Pons (tissue), 1 donor: ENCODE measurements at places on chromosomes 6 and 20.

- DNase-seq: peak; percentile 24
Observed at GRCh38 chr6:30647242-30648116, 546 bp downstream of the C6orf136 start.

DNA sequence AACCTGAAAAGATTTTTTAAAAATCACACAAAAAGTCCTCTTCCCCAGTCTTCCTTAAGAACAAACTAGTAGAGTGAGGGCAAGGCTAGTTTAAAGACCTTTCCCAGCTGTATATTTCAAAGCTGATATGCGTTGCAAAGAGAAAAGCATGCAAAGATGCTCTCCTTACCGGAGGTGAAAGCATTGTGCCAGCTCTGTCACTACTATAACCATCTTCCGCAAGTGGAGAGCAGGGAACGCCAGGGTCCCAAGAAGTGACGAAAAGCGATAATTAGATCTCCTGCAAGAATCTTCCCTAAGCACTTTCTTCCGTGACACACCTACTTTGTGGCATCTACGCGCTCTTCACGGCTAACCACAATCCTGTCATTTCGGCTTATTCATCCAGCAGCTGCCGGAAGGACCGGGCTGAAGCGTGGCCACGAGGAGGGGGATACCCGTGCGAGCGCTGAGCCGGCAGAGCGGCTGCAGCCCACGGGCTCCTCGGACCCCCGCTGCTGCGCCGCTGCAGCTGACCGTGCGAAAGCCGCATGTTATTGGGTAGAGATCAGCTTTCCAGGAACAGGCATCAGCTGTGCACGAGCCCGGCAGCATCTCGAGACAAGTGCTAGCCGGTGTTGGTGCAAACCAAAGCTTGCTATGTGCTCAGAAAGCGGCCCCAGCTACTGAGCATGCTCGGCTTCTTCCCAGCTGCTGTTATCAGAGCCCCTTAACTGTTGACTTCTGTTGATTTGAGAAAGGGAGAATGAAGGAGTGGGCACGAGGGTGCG, 57.2 kb upstream of the ARHGAP18 start:
- DNase-seq: no peak

GRCh38 chr20:19960745-19961144, 56.4 kb upstream of the NAA20 start:
- no peak for DNase-seq

DNA sequence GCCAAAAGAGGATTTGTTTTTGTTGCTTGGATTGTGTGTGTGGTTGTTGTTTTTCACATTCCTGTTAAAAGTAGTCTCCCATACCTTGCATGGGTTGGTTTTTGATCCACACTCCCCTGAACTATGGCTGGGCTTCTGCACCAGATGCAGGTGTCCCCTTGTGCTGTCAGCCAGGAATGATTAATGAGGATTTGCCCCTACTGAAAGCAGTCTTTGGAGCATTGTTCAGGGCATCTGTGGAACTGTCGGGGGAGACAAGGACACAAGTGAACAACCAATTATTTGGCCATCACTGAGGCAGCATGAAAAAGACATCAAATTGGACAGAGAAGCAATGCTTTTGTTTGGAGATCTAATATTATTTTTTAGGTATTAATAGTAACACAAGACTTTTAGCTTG, 373.2 kb upstream of the MMS22L start:
- DNase-seq: peak; percentile 69

DNA sequence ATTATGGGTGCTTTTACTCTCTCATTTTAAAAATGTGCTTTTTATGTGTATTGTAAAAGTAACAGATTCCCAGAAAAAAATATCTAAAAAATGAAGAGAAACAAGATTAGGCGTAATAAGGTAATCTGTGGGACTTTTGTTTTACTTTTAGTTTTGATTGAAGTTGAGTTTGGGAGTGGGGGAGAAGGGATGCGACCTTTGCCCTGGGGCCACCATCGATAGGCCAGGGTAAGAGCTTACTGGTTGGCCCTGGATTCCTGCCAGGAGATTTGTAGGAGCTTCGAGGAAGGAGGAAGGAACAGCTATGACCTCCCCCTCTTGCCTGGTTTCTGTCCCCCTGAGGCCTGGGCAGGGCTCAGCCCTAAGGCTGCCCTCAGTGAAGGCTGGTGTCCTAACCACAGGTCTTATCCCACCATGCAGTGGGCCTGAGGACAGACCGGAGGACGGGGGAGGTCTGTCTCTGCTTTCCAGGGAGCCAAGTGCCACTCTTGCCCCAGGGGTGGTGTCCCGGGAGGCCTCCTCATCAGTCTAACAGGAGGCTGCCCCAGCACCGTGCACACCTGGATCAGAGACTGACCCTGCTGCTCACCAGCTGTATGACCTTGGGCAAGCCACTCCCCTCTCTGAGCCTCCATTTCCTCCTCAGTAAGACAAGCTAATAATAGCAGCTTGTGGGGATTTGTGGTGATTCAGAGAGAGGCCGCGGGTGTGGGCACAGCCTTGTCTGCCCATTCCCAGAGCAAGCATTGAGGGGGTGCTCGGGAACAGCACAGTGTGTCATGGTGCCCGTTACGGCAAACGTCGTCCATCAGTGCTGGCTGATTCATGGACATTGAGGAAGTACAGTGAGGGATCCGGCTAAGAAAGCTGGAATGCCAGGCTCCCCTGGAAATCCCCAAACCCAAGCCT, 21.2 kb downstream of the TGM2 start:
- DNase-seq: no peak

- peak; percentile 84 for DNase-seq
Observed at GRCh38 chr6:65448866-65449265, 258.2 kb downstream of the EYS start.

- DNase-seq: peak; percentile 46
Observed at GRCh38 chr6:33126101-33126714, 50.4 kb downstream of the HLA-DPB1 start.

GRCh38 chr6:106766201-106766600, 136.8 kb downstream of the QRSL1 start:
- no peak for DNase-seq

- no peak for DNase-seq
Observed at GRCh38 chr6:13217206-13217905, 111.0 kb downstream of the TBC1D7 start.

GRCh38 chr20:62111148-62111547, 11.1 kb upstream of the LSM14B start:
- no peak for DNase-seq

DNA sequence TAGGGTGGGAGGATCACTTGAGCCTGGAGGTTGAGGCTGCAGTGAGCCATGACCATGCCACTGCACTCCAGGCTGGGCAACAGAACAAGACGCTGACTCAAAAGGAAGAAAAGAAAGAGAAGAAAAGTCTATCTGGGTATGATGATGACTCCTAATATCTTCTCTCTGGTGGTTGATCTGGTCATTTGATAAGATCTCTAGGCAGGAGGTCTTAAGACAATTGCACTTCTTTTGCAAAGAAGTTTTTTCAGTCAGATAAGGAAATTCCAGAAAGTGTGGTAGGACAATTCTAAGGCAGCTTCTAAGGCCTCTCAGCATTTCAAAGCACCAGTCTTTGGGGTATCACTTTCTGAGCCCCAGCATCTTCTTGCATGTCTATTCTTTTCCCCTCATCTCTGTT, 7.7 kb upstream of the AIF1 start:
- DNase-seq: no peak

- DNase-seq: no peak
Observed at GRCh38 chr6:67433124-67433523, 1202.0 kb upstream of the ADGRB3 start.

GRCh38 chr6:165807249-165807960, 144.4 kb upstream of the PDE10A start:
- DNase-seq: no peak

DNA sequence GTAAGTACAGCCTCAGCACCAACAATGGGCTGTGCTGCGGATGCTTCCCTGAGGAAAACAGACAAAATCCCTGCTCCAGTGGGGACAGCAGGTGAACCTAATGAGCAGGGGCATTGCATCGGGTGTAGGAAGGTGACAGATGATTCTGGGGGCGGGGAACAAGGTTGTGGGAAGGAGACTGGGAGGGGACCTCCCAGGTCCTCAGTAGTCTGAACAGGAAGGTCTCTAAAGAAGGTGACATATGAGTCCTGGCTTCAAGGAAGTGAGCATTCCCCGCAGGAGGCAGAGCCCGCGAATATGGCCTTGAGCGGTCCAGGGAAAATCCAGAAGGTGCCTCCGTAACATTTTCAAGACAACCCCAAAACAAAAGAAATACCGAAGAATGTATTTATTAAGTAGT, 19.4 kb downstream of the ULBP1 start:
- no peak for DNase-seq

DNA sequence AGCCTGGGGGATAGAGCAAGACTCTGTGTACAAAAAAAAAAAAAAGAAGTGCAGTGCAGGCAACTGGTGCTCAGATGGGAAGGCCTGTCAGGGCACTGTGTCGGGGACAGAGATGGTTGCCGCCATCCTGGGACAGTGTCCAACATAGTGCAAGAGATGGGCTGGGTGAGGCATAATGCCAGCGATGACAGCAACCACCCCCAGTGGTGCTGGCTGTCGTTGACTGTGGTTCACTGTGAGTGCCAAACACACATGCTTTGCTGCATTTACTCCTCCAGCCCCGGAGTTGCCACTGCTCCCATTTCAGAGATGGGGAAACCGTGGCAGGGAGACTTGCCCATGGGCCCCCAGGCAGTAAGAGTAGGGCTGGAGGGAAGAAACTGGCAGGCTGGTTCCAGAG, 5.2 kb upstream of the C20orf203 start:
- DNase-seq: peak; percentile 67

GRCh38 chr6:51854347-51854746, 233.1 kb downstream of the PKHD1 start:
- DNase-seq: no peak

GRCh38 chr6:108260126-108260808, 573 bp downstream of the SNX3 start:
- DNase-seq: peak; percentile 87

DNA sequence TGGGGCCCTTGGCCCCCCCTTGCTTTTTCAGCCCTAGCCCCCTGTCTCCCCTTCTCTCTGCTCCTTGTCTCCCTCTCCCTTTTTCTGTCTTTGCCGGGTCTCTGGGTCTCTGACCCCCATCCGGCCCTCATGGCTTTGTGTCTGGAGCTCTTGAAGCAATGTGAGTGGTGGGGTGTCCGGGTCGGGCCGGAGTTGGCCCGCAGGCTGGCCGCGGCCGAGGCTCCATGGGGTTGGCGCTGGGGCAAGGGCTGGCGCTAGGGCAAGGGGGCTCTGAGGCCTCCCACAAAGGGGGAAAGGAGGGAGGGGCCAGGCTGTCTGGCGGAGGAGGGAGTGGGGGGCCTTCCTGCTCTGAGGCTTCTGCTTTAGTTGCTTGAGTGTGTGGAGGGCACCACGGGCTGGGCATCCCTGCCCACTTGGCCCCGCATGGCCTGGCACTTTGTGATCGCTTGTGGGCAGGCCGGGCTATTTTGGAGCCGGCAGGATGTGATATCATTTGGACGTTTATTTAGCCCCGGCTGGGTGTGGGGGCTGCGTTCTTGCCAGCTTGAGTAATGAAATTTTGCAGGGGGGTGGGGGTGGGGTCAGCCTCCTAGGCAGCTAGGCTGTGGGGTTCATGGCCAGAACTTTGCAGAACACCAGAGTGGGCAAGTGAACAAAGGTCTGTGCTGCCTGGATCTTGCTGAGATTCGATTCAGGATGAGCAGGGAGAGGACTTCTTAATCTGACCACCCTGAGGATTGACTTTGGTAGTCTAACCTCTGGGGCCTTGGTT, 78.7 kb upstream of the MYL9 start:
- DNase-seq: no peak

GRCh38 chr6:22451962-22452361, 117.4 kb upstream of the HDGFL1 start:
- DNase-seq: no peak

DNA sequence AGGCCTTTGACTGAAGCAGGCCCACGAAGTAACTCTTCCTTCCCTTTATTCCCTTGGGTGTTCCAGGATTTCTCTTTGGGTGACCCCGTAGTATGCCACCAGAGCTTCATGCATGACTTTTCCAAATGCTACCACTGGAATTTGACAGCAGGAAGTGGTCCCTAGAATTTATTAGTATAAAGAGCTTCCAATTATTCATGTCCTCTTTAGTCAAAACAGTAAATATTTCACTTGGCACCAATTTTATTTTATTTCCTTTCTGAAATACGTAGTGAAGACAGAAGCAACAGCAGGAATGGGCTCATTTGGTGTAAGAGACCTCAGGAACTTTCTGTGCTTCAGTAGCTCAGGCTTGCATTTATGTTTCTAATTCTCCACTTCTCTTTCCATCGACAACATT, 151.3 kb downstream of the LCA5 start:
- DNase-seq: peak; percentile 15

DNA sequence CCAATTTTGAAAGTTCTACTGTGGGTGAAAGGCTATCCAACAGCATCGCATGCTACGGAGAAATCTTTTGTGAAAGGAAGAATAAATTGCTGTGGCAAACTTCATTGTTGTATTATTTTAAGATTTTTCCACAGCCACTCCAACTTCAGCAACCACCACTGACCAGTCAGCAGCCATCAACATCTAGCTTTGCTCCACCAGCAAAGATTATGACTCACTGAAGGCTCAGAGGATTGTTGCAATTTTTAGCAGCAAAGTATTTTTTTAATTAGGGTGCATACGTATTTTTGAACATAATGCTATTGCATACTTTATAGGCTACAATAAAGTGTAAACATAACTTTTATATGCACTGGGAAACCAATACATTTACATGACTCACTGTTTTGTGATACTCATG, 493.5 kb downstream of the TFAP2A start:
- no peak for DNase-seq

- peak; percentile 37 for DNase-seq
Observed at GRCh38 chr6:98844244-98845210, 10.2 kb downstream of the POU3F2 start.

DNA sequence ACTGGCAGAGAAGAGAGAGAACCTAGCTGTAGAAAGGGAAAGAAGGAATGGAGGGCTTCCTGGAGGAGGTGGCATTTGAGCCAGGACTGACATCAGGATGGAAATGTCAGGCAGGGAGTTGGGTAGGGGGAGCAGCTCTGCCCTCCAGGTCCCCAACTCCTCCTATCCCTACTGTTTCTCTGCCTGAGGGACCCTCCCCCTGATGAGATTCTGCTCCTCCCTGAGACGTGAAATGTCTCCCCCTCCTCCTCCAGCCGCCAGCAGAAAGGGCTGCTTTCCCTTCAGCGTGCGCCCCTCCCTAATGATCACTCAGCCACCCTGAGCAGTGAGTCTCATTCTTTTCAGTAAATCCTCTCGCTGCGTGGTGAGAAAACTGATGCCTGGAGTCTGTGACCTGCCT, 40.6 kb downstream of the HLA-DPB1 start:
- no peak for DNase-seq

- DNase-seq: no peak
Observed at GRCh38 chr6:170583756-170584180, 669 bp downstream of the PDCD2 start.

- peak; percentile 45 for DNase-seq
Observed at GRCh38 chr6:94636780-94637385, 940.5 kb upstream of the MANEA start.

GRCh38 chr6:53440336-53440945, 91.7 kb upstream of the ELOVL5 start:
- peak; percentile 53 for DNase-seq

DNA sequence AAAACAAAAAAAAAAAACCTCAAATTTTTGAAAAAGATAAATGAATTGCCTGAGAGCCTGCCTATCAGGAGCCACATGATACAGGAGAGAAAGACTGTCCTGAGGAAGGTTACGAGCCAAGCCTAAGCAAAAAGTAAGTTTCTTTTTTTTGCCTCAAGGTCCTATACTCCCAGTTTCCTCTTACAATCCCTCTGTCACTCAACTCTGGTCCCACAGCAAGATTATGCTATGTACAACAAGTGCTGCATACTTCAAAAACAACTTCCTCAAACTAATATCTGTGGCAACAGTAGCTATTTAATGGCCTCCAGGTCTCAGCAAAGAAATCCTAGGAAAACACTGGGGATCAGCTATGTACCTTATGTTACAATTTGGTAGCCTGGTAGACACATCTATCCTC, 46.8 kb downstream of the PLN start:
- no peak for DNase-seq
